ENCODE measurements at places on chromosomes 3 and 15.

- no peak for DNase-seq
Measured at GRCh38 chr3:8329598-8329997, 172.0 kb upstream of the LMCD1 start.

- DNase-seq: no peak
Measured at GRCh38 chr3:26631390-26631738, 8.8 kb downstream of the LRRC3B start.

- DNase-seq: no peak
Measured at GRCh38 chr3:159840703-159841299, 147.8 kb upstream of the IL12A start.

DNA sequence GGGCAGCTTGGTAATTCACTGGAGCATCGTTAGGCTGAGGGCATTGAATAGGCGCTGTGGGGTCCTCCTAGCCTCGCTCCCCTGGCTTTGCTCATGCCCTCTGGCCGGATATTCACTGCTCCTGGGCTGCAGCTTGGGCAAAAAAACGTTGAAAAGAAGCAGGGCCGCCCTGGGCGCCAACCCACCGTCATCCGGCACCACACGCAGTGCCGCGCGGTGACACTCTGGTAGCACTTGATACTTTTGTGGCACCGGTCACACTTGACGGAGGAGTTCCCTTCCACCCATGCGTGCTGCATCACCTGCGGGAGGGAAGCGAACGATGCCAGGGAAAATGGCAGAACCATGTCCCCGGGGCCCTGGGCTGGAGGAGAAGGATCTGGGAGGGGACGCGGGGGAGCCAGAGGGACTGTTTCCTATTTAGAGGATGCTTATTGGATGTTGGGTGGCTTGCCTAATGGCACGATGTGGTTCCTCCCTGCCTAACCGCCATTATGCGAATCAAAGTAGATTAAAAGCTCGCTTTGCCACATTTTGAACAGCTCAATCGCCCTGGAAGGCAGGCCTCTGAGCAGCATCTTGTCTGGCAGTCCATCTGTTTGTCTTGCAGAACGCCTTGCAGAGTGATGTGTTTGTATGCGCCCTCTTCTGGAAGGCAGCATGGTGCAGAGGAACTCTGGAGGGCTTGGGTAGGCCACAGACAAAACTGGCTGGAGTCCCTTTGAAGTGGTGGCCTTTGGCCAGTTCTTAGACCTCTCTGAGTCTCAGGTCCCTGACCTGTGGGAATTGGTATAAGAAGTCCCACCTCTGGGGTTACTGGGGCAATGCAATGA lies 93.2 kb downstream of the DGKG start:
- no peak for DNase-seq

GRCh38 chr3:37227870-37228549 lies 53.6 kb upstream of the LRRFIP2 start:
- no peak for DNase-seq

GRCh38 chr3:45055411-45056143 lies 29.5 kb downstream of the CLEC3B start:
- DNase-seq: peak; percentile 85

DNA sequence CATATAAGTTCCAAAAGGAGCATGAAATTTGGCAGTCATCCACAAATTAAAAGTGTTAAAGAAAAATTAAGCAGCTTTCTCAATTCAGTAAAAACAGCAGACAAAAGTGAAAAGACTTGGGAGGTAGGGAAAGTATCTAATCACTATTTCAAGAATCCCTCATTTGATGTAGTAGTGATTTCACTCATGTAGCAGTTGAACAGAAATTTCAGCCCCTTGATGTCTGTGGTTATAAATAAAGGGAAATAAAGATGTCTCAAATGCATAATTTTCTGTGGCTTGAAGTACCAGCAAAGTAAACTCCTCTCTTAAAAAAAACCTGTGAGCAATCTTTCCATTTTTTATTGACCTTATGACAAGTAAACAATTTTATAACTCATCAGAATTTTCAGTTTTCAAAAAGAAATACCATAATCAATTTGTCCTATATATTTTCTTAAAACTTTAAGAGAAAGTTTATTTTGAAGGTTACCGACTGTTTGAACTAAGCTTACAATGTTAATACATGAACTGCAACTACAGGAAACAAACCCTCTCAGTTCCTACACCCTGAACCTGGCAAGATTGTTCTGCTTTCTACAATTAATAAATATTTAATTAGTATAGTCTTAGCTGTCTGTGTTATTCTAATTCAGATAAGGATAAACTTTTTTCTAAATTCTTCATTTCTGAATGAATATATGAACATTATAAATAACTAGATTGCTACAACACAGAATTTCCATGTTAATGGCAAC lies 94.2 kb downstream of the CBLB start:
- no peak for DNase-seq

DNA sequence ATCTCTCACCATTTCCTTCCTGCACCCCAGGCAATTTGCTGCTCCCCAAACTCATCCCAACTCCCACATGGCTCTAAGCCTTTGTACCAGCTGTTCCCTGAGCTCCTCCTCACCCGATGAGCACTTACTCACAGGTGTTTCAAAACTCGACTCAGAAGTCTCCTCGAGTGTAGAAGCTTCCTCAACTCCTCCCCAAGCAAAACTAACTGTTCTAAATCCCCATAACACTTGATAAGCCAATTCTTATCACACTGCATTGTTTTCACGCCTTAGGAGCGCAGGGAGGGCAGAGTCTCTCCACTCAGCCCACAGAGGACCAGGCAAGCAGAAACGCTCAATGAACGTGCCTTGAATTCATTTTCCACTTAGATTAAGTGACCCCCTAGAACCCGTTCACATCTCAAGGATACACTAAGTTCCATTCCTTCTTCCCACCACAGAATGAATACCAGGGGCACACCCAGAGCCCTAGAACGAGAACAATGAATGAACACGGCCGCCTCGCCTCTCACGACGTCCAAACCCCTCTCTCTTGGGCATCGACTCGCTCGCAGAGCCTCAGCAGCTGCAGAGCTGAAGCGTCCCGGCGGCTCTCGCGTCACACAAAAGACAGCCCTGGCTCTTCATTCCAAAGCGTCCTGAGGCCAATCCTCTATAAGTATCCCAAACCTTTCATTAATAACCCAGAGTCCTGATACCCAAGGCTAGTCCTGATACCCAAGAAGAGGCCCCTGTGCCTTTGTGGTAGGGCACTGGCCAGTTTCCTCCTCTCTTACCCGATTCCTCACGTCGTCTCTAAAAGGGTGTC lies 1.1 kb downstream of the RAF1 start:
- DNase-seq: peak; percentile 54

GRCh38 chr3:189227249-189227648 lies 55.5 kb downstream of the TPRG1 start:
- no peak for DNase-seq

GRCh38 chr3:129583289-129583688 lies 23.2 kb downstream of the PLXND1 start:
- DNase-seq: no peak

GRCh38 chr3:46162975-46163555 lies 45.0 kb downstream of the CCR1 start:
- peak; percentile 89 for DNase-seq

DNA sequence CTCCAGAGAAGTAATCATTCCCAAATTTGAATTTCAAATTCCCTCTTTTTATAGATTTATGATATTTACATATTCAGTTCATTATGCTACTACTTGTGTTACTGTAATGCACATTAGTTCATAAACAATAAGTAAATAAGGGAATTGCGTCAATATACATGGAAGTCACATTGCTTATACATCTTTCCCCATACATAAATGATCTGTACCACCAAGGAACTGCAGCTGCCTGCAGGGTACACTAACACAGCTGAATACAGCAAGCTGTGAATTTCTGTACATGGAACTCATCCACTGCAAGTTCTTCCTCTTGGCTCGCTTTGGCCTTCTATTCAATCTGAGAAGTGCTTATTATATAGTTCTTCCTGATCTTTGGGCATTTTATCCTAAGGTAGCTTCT lies 15.5 kb downstream of the CASR start:
- DNase-seq: no peak

- DNase-seq: peak; percentile 94
Measured at GRCh38 chr3:50327943-50328691, at the start of gene TUSC2. Gene TUSC2 (minus strand): TSS chr3:50328223. CDS start chr3:50328099, 124 bp downstream.

- DNase-seq: peak; percentile 88
Measured at GRCh38 chr3:23945913-23946687, 1.0 kb downstream of the NR1D2 start.

DNA sequence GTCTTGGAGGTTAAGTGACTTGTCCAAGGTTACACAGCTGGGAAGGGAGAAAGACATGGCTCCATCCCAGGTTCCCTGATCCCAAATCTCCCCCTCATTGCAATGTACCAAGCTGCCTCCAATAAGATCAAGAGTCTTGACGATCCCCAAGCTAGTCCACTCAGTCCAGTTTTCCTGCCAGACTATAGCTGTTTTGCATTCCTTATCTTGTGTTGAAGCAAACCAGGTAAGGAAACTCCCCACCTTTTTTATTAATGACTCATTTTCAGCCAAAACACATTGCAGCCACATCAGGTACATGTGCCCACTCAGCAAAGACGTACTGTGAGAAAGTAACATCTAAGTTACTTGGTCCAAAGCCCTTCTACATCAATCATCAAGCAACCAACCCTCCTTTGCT lies 41.9 kb downstream of the LIPC start:
- DNase-seq: peak; percentile 91

- peak; percentile 43 for DNase-seq
Measured at GRCh38 chr3:42502429-42503250, at the start of gene VIPR1. Gene VIPR1 (plus strand): TSS chr3:42502643. CDS start chr3:42502736, 93 bp downstream.

DNA sequence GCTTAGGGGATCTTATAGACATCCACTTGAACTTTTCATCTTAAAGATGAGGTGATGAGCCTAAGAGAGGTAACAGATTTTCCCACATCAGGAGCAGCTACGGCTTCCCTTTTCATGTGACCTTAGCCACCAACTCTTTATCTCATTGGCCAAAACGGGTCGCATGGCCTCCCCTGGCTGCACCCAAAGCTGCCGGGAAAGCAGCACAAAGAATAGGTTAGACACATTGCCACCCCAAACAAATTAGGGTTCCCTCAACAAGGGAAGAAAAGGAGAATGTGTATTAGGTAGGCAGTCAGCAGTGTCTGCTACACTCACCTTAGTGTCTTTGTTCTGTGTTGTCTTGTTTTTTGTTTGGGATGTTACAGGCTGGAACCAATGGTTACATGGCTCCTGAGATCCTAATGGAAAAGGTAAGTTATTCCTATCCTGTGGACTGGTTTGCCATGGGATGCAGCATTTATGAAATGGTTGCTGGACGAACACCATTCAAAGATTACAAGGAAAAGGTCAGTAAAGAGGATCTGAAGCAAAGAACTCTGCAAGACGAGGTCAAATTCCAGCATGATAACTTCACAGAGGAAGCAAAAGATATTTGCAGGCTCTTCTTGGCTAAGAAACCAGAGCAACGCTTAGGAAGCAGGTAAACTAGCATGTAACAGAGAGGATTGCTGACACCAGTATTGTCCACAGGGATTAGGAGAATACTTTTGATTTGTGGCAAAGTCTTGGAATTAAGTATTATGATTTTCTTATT lies 44.2 kb downstream of the GRK7 start:
- no peak for DNase-seq

- DNase-seq: no peak
Measured at GRCh38 chr15:67865331-67865730, 25.5 kb upstream of the RNU6-1 start.

DNA sequence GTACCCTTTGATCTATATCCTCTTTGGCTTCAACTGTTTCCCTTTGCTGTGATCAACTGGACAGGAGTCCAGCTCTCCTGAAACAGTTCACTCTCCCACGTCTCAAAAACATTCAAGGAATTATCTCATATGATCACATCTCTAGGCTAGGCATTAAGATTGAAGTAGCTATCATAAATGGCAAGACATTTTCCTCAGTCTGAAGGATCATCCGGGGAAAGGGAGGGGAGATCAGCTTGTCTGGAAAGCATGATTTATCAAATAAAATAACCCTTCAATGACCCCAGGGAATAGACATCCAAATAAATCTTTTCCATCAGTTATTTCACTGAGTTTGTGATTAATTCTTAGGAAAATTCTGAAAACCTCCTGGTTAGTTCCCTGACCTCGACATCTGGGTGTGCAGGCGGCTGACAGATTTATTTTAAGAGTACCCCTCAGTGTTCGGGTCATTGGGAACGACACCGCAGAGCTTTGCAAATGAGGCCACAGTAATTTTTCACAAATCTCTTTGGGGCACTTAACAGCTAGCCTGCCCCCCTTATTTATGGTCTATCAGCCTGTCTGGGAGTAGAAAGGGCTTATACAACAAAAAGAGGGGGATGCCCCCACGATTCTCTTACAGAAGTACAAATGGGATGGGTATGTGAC lies 65.8 kb downstream of the NSMCE3 start:
- DNase-seq: no peak

DNA sequence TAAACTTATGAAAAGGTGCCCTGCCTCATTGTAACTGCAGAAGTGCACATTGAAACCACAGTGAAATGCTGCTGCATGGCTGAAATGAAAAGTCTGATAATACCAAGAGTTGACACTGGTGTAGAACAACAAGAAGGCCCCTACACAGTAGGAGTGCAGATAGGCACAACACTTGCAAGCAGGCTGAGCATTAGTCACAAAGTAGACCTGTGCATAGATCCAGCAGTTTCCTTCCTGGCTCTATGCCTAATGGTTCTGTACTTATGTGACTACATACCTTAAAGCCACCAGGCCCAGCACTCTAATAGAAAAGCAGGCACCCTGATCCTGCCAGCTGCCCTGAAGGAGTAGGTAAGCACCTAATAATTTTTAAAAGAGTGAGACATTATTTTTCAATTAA lies 41.8 kb downstream of the PRR23E start:
- DNase-seq: no peak

- DNase-seq: no peak
Measured at GRCh38 chr3:62210011-62210410, 163.3 kb downstream of the FEZF2 start.

DNA sequence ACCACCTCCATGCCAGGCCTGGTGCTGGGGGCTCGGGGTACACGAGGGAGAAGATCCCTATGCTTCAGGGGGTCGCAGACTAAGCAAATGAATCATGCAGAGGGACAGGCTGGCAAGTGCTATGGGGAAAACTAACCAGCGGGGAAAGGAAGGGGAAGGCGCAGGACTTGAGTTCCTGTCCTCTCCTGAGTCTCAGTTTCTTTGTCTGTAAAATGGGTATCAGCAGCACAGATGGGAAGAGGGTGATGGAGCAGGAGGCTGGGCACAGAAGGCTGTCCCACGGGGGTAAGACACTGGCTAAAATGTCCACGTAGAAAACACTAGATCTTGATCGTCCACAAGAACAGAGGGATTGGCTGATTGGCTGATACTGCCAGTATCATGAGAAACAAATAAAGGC lies 39.8 kb downstream of the RGMA start:
- DNase-seq: no peak

GRCh38 chr15:90071220-90071807 lies 31.0 kb downstream of the IDH2 start:
- peak; percentile 70 for DNase-seq
